Activated naive CD4-positive, alpha-beta T cell treated with anti-CD3 and anti-CD28 coated beads for 36 hours (primary cell): ENCODE measurements at places on chromosomes 2 and 18. TPM values are rescaled to one million over a fixed set of nuclear protein-coding genes. Genes with fewer than 3 reads are reported as not detected.

The CTAGE1 gene
- total RNA-seq = not detected

The FKBP7 gene
- total RNA-seq = 3.1 TPM

The REG1A gene
- not detected for total RNA-seq

GRCh38 chr2:3242747-3243369, 134.8 kb downstream of the EIPR1 start:
- peaks cover 18% of the 10 kb centered on the region for H3K36me3 ChIP-seq
- peak; percentile 72 for DNase-seq
- H3K27ac ChIP-seq = peak overlapping the region; percentile 32
- peaks cover 9% of the 10 kb centered on the region for H3K4me1 ChIP-seq
- no peaks in the 10 kb centered on the region for H3K27me3 ChIP-seq

DNA sequence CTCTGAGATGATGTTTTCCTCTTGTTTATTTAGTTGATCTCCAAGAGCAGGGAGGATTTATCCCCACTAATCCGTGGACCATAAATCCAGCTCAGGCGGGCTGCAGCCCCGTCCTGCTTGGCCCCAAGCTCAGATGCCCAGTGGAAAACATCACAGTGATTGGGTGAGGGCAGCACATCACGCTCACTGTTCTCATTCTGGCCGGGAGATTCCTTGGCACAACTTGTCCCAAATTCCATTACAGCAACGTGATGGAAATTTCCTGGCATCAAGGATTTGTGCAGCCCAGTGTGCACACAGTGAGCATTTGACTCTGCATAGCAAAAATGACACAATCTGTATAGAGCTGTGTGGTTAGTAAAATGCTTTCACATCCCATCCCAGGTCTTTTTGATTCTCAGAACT, 96.8 kb downstream of the VAPA start:
- H3K36me3 ChIP-seq = no peaks in the 10 kb centered on the region
- H3K4me3 ChIP-seq = no peak overlapping the region
- no peaks in the 10 kb centered on the region for H3K4me1 ChIP-seq
- no peak for DNase-seq

GRCh38 chr2:72793798-72794440, 31.9 kb downstream of the EXOC6B start:
- H3K36me3 ChIP-seq = peaks cover 5% of the 10 kb centered on the region
- no peak overlapping the region for H3K27ac ChIP-seq
- no peak for DNase-seq
- H3K4me1 ChIP-seq = peaks cover 10% of the 10 kb centered on the region

The RIT2 gene
- not detected for total RNA-seq

The SLC14A1 gene
- 0.26 TPM for total RNA-seq

The POLR1A gene
- 27.1 TPM for total RNA-seq

The HDAC4 gene
- total RNA-seq = 32.0 TPM

DNA sequence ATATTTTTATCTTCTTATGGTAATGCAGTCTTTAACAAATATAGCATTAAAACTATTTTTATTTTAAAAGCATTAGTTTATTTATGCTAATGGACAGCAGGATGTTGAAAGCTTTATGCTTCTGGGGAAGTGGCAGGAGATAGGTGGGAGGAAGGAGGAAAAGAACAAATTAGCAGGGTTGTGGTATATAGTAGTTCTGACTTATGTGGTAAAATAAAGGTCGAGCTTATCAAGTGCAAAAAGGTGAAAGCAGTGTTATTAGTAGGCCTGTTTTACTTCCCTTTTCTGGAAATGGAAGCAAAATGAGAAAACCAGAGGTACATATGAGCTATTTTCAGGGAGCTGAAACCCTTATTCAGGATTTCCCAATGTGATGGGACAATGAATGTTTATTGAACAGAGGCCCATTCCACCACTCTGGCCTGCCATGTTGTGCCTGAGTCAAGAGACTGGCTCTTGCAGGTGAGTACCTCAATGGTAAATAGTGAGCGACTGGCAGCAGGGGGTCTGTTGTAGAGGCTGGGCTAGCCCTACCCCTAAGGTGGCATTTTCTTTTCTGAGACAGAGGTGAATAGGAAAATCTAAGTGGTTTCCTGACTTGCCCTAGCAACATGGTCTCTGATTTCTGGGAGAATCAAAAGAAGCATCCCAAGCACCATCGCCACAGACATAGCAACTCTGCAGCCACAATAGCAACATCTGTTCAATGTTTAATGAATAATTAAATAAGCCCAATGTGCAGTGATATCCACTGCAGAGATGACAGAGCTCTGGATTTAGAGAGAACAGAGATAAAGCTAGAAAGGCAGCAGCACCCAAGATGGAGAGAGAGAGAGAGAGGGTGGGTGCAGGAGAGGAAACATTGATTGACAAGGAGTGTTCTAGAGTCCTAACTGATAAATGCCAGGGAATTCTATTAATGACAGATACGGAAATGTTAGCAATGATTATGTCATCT, 119.7 kb downstream of the UPP2 start:
- H3K4me1 ChIP-seq = no peaks in the 10 kb centered on the region
- H3K27me3 ChIP-seq = peaks cover 19% of the 10 kb centered on the region
- no peak overlapping the region for H3K27ac ChIP-seq
- no peaks in the 10 kb centered on the region for H3K36me3 ChIP-seq
- DNase-seq = no peak

GRCh38 chr2:164657129-164657528, 35.8 kb upstream of the GRB14 start:
- no peak for DNase-seq
- no peak overlapping the region for H3K4me3 ChIP-seq
- no peaks in the 10 kb centered on the region for H3K4me1 ChIP-seq

DNA sequence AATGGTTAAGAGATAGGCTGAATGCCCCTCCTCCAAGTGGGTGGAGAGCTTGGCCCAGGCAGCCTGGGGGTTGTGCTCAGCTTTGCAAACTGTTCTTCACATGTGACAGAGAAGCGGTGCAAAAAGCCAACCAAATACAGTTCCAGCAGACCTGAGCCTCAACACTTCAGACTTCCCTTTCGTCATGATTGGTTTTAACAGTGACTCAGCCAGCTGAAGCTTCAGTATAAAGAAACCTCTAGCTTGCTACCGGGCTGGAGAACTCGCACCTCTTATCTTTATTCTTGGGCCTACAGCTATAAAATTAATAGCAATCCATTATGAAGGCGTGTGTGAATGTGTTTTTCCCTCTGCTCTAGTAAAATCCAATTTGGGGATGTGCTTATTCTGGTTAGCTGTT, 20.0 kb downstream of the SETBP1 start:
- H3K4me1 ChIP-seq = peaks cover 16% of the 10 kb centered on the region
- no peak overlapping the region for H3K4me3 ChIP-seq
- no peaks in the 10 kb centered on the region for H3K36me3 ChIP-seq

The MAL gene
- 22.3 TPM for total RNA-seq

- no peak overlapping the region for H3K27ac ChIP-seq
- DNase-seq = no peak
- H3K27me3 ChIP-seq = no peaks in the 10 kb centered on the region
- no peak overlapping the region for H3K4me3 ChIP-seq
- peaks cover 9% of the 10 kb centered on the region for H3K36me3 ChIP-seq
Observed at GRCh38 chr2:12734914-12735654, 18.3 kb downstream of the TRIB2 start.

GRCh38 chr2:74768401-74768914, 65.5 kb upstream of the HK2 start:
- DNase-seq = no peak
- H3K27me3 ChIP-seq = no peaks in the 10 kb centered on the region
- no peak overlapping the region for H3K4me3 ChIP-seq
- H3K27ac ChIP-seq = no peak overlapping the region

The ZNF2 gene
- 3.1 TPM for total RNA-seq

The EFR3B gene
- 0.41 TPM for total RNA-seq

The AMMECR1L gene
- total RNA-seq = 13.1 TPM

GRCh38 chr2:58667137-58667774, 426.1 kb upstream of the FANCL start:
- no peak overlapping the region for H3K27ac ChIP-seq
- no peak for DNase-seq
- no peak overlapping the region for H3K4me3 ChIP-seq
- no peaks in the 10 kb centered on the region for H3K36me3 ChIP-seq

GRCh38 chr2:120438301-120439066, 92.5 kb downstream of the INHBB start:
- DNase-seq = no peak
- H3K27me3 ChIP-seq = peaks cover 20% of the 10 kb centered on the region
- no peak overlapping the region for H3K4me3 ChIP-seq

The NDUFB3 gene
- total RNA-seq = 162 TPM

- peaks cover 8% of the 10 kb centered on the region for H3K27me3 ChIP-seq
- H3K27ac ChIP-seq = no peak overlapping the region
- no peak overlapping the region for H3K4me3 ChIP-seq
- H3K36me3 ChIP-seq = no peaks in the 10 kb centered on the region
- DNase-seq = no peak
Observed at GRCh38 chr2:36165132-36165531, 190.4 kb upstream of the CRIM1 start.

DNA sequence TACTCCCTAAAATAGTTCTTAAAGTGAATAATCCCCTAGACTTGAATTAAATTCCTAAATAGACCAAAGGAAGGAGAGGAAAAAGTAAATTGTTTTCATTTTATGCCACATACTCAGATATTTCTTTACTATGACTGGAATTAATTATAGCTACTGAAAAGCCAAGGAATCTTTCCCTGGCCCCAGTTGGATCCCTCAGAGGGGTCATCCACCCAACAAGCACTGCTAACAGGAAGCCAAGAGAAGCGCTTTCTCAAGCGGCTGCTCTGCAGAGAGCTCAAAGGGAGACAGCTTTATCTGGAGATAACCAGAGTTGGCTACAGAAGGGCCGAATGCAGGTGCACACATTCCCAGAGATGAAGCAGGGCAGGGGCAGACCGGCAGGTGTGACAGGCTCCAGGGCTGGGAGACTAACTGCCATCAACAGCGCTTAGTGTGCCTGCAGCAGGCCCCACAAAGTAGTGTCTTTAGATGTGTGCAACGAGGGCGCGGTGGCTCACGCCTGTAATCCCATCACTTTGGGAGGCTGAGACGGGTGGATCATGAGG, 51.1 kb downstream of the POLR1A start:
- peaks cover 35% of the 10 kb centered on the region for H3K36me3 ChIP-seq
- H3K4me1 ChIP-seq = no peaks in the 10 kb centered on the region
- DNase-seq = no peak
- no peak overlapping the region for H3K27ac ChIP-seq

- peaks cover 18% of the 10 kb centered on the region for H3K27me3 ChIP-seq
- peaks cover 18% of the 10 kb centered on the region for H3K4me1 ChIP-seq
Observed at GRCh38 chr2:8457092-8457481, 224.8 kb upstream of the ID2 start.

- H3K4me1 ChIP-seq = peaks cover 38% of the 10 kb centered on the region
- no peak overlapping the region for H3K27ac ChIP-seq
- H3K4me3 ChIP-seq = no peak overlapping the region
Observed at GRCh38 chr2:239337877-239338484, 62.8 kb downstream of the HDAC4 start.

GRCh38 chr2:75523313-75524275, 37.1 kb downstream of the EVA1A start:
- H3K36me3 ChIP-seq = no peaks in the 10 kb centered on the region
- H3K27me3 ChIP-seq = peaks cover 12% of the 10 kb centered on the region
- H3K4me3 ChIP-seq = no peak overlapping the region
- DNase-seq = peak; percentile 15
- no peaks in the 10 kb centered on the region for H3K4me1 ChIP-seq
